ENCODE measurements at places on chromosomes 3 and 15.

GRCh38 chr3:168121184-168122017 lies 25.7 kb upstream of the GOLIM4 start:
- DNase-seq, result peak; percentile 12

GRCh38 chr3:191343115-191343514 lies 12.8 kb upstream of the UTS2B start:
- DNase-seq, result no peak

- no peak for DNase-seq
Observed at GRCh38 chr3:160980740-160981139, 124.4 kb downstream of the B3GALNT1 start.

DNA sequence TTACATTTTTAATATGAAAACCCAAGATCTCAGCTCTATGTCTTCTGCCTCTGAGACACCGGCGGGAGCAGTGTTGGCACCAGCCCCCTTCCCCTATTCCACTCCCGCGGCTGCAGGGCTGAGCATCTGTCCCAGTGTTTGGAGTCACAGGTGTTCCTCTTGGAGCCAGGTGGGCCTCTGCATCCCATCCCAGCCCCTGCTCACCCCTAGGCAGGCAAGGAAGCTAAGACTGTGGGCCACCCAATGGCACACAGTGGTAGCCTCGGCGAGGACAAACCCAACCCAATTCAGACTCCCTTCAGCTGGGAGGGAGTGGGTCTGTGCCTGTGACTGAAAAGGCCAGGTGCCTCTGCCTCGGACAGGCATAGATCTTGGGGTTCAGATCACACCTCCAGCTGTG lies 3.1 kb downstream of the CHST13 start:
- DNase-seq, result no peak

DNA sequence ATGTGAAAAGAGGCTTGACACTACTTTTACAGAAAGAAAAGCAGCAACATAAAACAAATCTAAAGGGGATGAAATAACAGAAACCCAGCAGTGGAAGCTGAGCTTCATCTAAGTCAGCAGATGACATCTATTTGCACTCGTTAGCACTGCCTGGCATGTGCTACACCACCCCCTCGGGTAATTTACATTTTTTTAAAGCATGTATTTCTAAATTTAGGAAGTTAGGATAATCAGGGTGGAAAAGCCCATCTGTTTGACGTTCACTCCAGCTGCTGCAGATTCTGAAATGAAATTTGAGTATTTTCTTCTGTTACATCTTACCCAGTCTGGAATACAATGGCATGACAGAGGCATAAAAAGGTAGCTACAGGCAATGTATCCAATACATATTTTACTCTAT lies 20.7 kb downstream of the IGSF11 start:
- no peak for DNase-seq

DNA sequence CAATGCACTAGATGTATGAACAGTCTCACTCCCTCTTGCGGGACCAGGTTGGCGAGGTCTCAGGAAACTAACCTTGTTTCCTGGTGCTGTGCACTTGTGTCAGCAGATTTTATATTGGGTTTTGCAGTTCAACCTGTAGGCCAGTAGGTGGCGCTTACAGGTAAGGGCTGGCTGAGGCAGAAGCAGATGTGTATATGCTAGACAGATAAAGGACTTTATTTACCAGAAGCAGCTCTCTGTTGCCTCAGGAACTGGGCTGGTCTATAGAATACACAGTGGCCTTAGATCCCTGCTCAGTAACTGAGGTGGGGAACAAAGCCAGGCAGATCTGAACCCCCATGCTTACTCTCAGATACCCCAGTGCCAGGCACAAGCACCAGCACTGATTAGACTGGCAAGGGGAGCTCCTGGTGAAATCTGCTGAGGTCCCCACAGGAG lies 296.8 kb downstream of the DOCK3 start:
- DNase-seq, result peak; percentile 13

DNA sequence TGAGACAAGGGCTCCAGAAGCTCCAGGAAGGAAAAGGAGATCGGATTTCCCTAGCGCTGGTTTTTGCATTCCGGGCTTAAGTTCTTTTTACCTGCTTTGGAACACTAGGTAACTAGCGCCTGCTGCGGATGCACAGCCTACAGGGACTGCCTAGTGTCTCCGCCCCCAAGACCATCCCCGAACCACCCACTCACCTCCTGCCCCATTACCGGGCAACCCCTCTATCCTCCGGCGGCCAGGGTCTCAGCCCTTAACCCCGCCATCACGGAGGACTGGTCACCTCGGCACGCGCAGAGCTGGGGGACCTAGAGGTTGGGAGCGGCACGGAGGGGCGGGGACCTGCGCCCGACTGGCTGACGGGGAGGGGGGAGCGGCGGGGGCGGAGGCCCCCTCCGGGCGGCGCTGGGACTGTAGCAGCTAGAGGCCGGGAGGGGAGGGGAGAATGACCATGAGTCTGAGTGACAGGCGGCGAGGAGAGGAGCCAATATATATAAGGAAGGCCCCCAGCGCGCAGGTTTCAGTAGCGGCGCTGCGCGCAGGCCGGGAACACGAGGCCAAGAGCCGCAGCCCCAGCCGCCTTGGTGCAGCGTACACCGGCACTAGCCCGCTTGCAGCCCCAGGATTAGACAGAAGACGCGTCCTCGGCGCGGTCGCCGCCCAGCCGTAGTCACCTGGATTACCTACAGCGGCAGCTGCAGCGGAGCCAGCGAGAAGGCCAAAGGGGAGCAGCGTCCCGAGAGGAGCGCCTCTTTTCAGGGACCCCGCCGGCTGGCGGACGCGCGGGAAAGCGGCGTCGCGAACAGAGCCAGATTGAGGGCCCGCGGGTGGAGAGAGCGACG lies at the start of gene DLL4:
Gene DLL4, plus strand, starts transcription at position 520 of the 839 bp plus-strand sequence. CDS start 329 bp downstream, outside the sequence.
- no peak for DNase-seq

- DNase-seq, result no peak
Observed at GRCh38 chr3:119571688-119572087, 7.6 kb upstream of the ADPRH start.

DNA sequence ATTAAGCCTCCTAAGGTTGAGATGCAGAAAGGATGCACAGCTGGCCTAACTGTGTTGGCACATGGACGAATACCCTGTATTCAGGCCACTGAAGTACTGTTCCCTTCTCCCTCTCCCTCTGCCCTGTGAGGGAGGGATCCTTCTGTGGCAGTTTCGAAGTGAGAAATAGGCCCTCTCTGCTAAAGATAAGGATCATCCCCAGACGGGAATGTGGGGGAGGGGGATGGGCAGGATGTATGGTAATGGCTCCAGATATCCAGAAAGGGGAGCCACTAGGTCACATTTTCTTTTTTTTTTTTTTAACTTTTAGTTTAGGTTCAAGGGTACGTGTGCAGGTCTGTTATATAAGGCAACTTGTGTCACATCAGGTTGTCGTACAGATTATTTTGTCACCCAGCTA lies 463.1 kb downstream of the TBL1XR1 start:
- DNase-seq, result no peak

DNA sequence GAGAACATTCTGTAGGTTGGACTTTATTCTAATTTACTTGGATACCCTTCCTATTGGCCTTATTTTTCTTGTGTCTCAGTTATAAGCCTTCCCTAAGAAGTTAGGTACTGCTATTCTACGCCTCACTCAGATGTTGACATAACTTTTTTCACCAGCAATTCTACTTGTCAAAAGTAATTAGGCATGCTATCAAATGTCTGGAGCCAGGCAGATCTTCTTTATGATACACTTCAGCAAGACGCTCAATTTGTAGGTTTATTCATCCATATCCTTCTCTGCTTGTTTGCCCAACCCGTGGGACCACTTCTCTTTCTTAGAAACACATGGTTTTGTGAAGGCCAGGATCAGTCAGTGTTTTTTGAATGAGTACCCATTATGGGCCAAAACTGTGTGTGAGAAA lies 36.2 kb upstream of the COL8A1 start:
- no peak for DNase-seq

- DNase-seq, result no peak
Observed at GRCh38 chr3:135803028-135803692, 162.4 kb upstream of the PPP2R3A start.

DNA sequence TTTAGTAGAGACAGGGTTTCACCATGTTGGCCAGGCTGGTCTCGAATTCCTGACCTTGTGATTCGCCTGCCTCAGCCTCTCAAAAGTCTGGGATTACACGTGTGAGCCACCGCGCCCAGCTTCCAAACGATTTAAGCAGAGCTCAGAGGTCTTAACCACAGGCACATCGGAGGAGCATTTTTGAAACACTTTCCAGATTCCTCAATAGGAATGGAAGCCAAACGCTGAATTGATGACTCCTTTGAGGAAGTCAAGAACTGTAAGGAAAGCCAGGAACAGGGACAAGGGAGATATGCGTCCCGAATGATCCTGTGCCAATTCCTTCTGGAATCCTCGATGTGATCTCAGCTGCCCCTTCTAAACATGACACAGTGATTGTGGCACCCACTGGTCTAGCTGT lies 40.0 kb downstream of the TRH start:
- DNase-seq, result peak; percentile 5

DNA sequence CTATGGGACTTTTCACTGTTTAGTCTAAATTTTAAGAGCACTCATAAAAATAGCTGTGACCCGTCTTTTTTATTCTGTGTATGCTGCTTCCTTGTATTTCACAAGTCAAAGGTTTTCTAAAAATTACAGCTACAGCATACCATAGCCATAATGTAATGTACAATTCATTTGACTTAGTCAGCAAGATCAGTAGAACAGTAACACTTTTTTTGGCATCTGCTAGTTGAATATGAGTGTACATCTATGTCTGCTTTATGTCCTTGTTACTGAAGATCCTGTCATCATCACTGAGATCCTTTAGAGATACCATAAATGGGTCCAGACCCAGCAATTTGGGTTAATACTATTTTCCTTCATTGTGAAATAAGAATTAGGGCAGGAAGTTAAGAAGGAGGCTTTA lies 42.2 kb downstream of the CMSS1 start:
- peak; percentile 56 for DNase-seq

GRCh38 chr3:71657831-71658530 lies 67.2 kb downstream of the EIF4E3 start:
- DNase-seq, result peak; percentile 44

GRCh38 chr3:163033652-163034051 lies 1537.0 kb downstream of the OTOL1 start:
- no peak for DNase-seq

DNA sequence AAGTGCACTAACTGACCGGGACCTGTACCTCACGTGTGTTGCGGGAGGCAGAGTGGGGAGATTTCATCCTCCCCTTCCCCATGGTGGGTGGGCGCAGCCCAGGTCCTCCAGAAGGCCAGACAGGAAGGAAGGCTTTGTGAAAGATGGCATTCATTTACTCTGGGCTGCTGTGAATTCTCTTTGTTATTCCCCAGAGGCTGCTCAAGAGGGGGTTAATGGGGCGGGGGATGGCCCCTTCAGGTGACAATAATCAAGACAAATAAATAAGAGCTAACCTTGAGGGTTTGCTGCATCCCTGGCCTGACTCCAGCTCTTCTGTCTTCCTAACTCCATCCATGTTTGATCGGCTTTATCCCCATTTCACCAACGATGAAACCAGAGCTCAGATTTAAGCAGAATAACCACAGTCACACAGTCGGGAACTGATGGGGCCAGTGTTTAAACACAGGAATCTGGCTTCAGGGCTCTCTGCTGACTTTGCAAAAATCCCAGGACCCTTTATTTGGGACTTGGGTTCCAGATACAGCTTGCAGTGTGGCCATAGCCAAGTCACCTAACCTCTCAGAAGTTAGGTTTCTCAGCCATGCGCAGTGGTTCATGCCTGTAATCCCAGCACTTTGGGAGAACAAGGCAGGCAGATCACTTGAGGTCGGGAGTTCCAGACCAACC lies 16.5 kb downstream of the PIF1 start:
- no peak for DNase-seq

GRCh38 chr15:34942363-34942762 lies 27.2 kb downstream of the AQR start:
- DNase-seq, result peak; percentile 53

GRCh38 chr3:32888739-32889138 lies 62.7 kb upstream of the CCR4 start:
- DNase-seq, result no peak

DNA sequence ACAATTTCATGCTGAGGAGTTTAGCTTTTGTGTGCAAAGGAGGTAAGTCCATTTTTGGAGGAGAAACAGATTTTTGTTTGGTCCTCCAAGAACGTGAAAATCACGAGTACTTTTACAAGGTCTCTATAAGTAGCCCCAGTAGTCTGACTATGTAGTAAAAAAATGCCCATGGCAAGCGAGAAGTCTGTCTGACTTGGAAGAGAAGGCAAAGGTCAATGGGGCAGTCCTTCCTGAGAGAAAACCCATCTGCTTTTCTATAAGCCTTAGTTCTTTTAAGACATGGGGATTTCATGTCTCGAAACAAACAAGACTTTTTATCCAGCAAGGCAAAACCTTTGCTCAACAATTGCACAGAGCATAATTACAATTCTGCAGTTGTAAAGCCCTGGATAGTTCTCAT lies 183.2 kb downstream of the GAP43 start:
- no peak for DNase-seq

- DNase-seq, result peak; percentile 11
Observed at GRCh38 chr3:63328365-63328764, 50.3 kb downstream of the SYNPR start.

GRCh38 chr3:168511428-168512014 lies 415.8 kb upstream of the GOLIM4 start:
- no peak for DNase-seq

- DNase-seq, result peak; percentile 91
Observed at GRCh38 chr3:127566833-127567232, 23.7 kb downstream of the TPRA1 start.

DNA sequence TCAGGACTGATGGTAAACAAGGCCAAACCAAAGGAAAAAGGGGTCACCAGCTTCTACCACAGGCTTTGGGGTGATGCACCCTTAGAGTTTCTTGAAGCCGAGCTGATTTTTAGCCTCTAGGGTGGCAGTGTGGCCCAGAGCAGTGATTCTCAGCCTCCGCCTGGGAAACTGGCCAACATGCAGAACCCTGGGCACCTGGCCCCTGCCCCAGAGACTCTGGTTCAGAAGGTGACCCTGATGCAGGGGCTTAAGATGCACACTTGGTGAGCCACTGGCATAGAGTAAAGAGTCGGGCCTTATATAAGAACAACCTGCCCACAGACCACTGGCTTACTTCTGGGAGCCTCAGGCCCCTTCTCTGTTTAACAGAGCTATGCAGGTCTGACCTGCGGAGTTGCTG lies 44.5 kb downstream of the SYNM start:
- DNase-seq, result no peak

- DNase-seq, result no peak
Observed at GRCh38 chr3:31422237-31422636, 110.5 kb upstream of the STT3B start.

GRCh38 chr3:177721864-177722785 lies 524.8 kb upstream of the TBL1XR1 start:
- no peak for DNase-seq

GRCh38 chr15:30999729-31000128 lies 8.3 kb upstream of the MTMR10 start:
- no peak for DNase-seq

GRCh38 chr3:193767353-193768069 lies 174.5 kb downstream of the OPA1 start:
- no peak for DNase-seq

DNA sequence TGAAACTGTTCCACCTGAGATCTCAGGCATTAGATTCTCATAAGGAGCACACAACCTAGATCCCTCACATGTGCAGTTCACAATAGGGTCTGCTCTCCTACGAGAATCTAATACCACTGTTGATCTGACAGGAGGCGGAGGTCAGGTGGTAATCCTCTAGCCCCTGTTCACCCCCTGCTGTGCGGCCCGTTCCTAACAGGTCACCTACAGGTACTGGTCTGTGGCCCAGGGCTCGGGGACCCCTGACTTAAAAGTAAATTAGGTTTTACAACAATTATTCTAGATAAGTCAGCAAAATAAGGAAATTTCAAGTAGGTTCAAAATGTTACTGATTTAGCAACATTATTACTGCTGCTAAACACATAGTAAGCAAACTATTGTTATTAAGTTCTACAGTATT lies 58.2 kb downstream of the CFAP20DC start:
- no peak for DNase-seq
